Parietal lobe (tissue), 2 donors: ENCODE measurements at places on chromosomes 2 and 18. TPM values are rescaled to one million over a fixed set of nuclear protein-coding genes. Genes with fewer than 3 reads are reported as not detected.

Gene AQP12A
- not detected for total RNA-seq

Gene STARD6
- not detected for total RNA-seq

Gene SP5
- 0.63 TPM for total RNA-seq

Gene XDH
- total RNA-seq, result under 0.01 TPM

Gene SPEG
- 24.7 TPM for total RNA-seq

Gene CABYR
- 26.6 TPM for total RNA-seq

Gene CYP20A1
- total RNA-seq, result 22.5 TPM

Gene LIPG
- 25.7 TPM for total RNA-seq

Gene UGT1A8
- total RNA-seq, result not detected

Gene C1GALT1C1L
- total RNA-seq, result not detected
